ENCODE measurements at places on chromosomes 2 and 18. TPM values are rescaled to one million over a fixed set of nuclear protein-coding genes. Genes with fewer than 3 reads are reported as not detected.

The ITPRIPL1 gene
- total RNA-seq = 0.56 TPM

The AMER3 gene
- total RNA-seq = 20.6 TPM

The LRRTM4 gene
- 18.6 TPM for total RNA-seq

The CHMP1B gene
- total RNA-seq = 56.1 TPM

The NEU2 gene
- total RNA-seq = not detected

The YES1 gene
- total RNA-seq = 17.1 TPM

The IAH1 gene
- total RNA-seq = 24.4 TPM

The GALNT1 gene
- total RNA-seq = 65.3 TPM

The ALPI gene
- total RNA-seq = not detected

- DNase-seq = no peak
- H3K36me3 ChIP-seq = peaks cover 5% of the 10 kb centered on the region
- peaks cover 5% of the 10 kb centered on the region for H3K27me3 ChIP-seq
- H3K27ac ChIP-seq = no peak overlapping the region
- peaks cover 9% of the 10 kb centered on the region for H3K4me1 ChIP-seq
These were observed 4.9 kb downstream of the RALB start for GRCh38 chr2:120257522-120257921.

DNA sequence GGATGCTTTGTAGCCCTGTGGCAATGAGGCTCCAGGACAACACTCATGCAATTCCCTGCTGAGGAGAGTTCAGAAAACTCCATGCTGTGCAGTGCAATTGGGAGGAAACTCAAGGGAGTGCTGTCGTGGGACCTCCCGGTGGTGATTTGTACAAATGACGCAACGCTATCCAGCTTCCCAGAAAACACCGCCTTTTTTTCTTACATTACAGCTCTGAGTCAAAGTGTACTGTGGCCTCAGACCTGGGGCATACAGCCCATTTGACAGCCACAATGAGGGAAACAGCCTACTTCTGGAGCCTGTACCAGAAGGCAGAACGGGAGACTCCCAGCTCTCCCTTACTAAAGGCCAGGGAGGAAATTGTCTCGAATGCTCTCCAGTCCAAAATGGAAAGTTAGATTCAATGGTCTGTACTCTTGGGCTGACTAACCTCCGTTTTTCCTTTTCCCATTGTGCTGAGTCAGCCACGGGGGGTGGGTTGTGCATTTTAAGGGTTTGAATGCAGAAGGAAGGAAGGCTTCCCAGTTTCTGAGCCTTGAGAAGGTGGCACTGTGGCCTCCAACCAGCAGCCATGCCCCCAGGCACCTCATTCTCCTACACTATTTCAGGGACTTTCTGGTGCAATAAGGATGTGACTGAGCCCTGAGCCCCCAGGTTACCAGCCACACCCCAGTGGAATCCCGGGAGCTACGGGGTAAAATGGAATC is 16.4 kb upstream of the CYP1B1 start:
- DNase-seq = no peak
- peak overlapping the region; percentile 36 for H3K4me3 ChIP-seq
- peak overlapping the region; percentile 92 for H3K27ac ChIP-seq

DNA sequence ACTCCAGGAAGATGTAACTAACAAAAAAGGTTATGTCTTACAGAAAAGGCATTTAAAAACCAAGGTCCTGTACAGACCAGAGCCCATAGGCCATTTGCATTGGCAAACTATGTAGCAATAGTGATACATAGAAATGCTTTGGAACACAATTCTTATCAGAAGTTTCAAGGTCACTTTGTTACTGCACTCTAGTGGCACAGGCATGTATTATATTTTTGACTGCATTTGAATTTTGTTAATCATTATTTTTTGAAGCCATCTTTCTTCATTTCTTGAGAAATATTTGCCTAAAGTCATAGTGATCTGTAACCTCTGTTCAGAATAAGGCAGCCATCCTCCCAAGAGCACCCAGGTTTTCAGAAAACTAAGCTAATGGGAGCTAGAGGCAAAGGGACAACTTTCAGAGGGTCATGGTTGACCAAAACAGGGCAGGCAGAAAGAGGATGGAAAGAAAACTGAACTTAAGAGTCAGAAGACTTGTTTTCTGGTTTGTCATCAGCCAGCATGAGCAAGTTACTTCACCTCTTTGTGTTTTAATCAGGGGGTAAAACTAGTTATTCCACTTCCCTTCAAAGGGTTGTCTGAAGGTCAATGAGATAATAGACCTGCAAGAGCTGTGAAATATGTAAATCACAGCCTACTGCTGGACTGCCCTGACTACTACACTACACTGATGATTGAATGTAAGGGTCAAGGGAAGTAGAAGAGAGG is 41.5 kb downstream of the SLC38A11 start:
- H3K27ac ChIP-seq = no peak overlapping the region
- peaks cover 9% of the 10 kb centered on the region for H3K4me1 ChIP-seq
- no peak for DNase-seq
- no peak overlapping the region for H3K4me3 ChIP-seq
- H3K27me3 ChIP-seq = no peaks in the 10 kb centered on the region

DNA sequence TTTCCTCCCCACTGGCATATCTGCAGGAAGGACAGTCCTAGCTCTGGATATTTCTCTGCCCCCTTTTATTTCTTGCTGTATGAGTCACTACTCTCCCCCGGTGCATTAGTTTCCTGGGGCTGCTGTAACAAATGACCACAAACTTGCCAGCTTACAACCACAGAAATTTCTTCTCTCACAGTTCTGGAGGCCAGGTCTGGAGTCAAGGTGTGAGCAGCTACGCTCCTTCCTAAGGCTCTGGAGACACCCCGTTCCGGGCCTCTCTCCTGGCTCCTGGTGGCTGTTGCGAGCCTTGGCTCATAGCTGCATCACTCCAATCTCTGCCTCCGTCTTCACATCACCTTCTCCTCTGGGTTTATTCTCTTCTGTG is 34.1 kb downstream of the PTPRM start:
- H3K36me3 ChIP-seq = no peaks in the 10 kb centered on the region
- no peak overlapping the region for H3K27ac ChIP-seq
- peaks cover 8% of the 10 kb centered on the region for H3K4me1 ChIP-seq
- no peak overlapping the region for H3K4me3 ChIP-seq

- H3K27me3 ChIP-seq = no peaks in the 10 kb centered on the region
- peaks cover 2% of the 10 kb centered on the region for H3K4me1 ChIP-seq
- no peak for DNase-seq
- H3K27ac ChIP-seq = no peak overlapping the region
These were observed 108.2 kb downstream of the TCF4 start for GRCh38 chr18:55479656-55480420.

DNA sequence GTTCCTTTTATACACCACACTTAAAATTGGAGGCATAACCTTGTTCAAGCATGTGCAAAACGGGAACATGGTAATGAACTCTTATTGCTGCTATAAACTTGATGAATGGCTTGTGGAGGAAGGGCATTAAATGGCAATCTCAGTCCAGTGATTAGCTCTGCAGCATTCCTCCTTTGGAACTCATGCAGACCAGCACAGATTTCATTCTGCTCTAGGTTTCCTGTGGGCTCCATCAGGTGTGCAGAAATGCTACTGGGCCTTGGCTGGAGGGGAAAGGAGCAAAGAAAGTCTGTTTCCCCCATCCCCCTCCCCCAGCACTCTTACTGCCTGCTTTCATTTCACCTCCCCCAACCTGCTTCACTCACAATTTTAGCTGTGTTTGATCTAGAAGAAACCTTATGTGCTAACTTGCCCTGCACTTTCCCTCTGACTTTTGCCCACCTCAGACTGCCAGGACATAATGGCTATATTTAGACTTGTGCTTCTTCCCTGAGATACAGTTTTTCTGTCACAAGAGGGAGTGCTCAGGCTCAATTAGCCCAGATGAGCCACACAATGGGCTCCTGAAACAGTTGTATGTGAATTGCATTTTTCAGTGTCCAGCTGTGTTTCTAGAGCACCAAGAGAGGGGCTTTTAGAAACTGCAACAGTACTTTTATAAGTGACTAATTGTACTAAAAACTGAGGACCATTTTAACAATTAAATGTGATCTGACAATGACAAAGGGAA is 109.8 kb downstream of the FSHR start:
- no peaks in the 10 kb centered on the region for H3K36me3 ChIP-seq
- H3K4me3 ChIP-seq = no peak overlapping the region
- no peak overlapping the region for H3K27ac ChIP-seq
- no peak for DNase-seq

- no peak overlapping the region for H3K27ac ChIP-seq
- peaks cover 1% of the 10 kb centered on the region for H3K27me3 ChIP-seq
- no peaks in the 10 kb centered on the region for H3K4me1 ChIP-seq
- no peak overlapping the region for H3K4me3 ChIP-seq
These were observed 18.6 kb upstream of the SCRN3 start for GRCh38 chr2:174376967-174377366.

GRCh38 chr2:60847854-60848253 is 33.5 kb upstream of the REL start:
- peaks cover 2% of the 10 kb centered on the region for H3K27me3 ChIP-seq
- no peak for DNase-seq
- H3K4me1 ChIP-seq = no peaks in the 10 kb centered on the region
- no peak overlapping the region for H3K4me3 ChIP-seq
